ENCODE measurements at places on chromosomes 2 and 18.

DNA sequence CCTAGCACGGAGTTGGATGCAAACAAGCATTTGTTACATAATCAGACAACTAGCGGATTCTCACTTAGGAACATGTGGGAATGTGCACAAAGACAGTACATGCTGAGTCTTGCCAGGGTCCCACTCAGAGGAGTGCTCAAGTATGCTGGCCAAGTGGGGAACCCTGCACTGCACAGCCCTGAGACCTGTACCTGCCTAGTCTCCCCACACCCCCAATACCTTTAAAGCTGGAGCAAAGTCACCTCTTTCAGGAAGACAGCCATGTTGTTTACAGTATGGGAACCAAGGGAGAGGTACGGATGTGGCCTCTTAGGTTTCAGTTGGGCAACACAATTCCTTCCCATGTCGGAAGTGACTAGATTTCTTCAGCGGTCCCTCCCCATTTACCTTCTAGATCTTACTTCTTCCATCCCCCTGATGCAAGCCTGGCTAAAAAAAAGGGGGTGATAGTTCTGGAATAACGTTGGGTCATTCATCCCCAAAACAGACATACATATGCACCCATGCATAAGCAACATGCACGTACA, 10.7 kb downstream of the CXCR1 start:
- no peak for DNase-seq

GRCh38 chr18:24876266-24876665, 415.8 kb downstream of the HRH4 start:
- no peak for DNase-seq

DNA sequence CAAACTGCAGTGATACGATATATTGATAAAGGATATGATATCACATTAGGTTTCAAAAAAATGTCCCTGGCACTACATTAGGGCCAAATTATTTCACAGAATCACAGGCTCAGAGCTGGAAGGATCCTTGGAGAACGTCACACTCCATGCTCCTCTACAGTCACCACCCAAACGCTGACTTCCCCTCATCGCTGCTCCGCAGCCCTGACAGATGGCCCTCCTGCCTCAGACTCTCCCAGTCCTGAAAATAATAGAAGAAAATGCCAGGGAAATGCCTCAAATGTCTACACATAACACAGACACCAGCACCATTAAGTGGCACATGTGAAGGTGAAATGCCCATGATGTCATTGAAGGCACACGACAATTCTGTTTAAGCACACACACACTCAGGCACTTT, 72.0 kb downstream of the ZNF521 start:
- no peak for DNase-seq

GRCh38 chr18:36593001-36593400, 235.8 kb downstream of the TPGS2 start:
- no peak for DNase-seq

- DNase-seq = peak; percentile 43
Measured at GRCh38 chr2:216404010-216404618, 8.2 kb upstream of the SMARCAL1 start.

- DNase-seq = no peak
Measured at GRCh38 chr2:8821276-8822217, 15.9 kb downstream of the KIDINS220 start.

GRCh38 chr2:239691720-239692119, 290.9 kb upstream of the HDAC4 start:
- DNase-seq = no peak

GRCh38 chr2:113309655-113310387, 31.1 kb upstream of the PAX8 start:
- no peak for DNase-seq

DNA sequence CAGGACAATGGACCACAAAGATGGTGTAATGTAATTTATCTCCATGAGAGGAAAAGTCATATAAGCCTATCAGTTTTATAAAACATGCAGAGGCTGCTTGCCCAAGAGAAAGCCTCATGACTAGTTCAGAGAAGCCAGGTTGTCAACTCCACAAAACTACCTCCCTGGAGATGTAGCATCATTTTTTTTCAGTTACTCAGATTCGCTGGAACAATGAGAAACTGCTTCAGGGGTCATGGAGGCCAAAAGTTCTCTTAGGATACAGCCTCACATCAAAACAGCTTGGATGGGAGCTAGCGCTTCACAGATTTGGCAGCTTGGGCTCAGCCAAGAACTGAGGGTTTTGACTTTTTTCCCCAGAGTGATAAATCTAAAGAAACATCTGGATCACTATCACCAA, 263.5 kb downstream of the INSIG2 start:
- no peak for DNase-seq

DNA sequence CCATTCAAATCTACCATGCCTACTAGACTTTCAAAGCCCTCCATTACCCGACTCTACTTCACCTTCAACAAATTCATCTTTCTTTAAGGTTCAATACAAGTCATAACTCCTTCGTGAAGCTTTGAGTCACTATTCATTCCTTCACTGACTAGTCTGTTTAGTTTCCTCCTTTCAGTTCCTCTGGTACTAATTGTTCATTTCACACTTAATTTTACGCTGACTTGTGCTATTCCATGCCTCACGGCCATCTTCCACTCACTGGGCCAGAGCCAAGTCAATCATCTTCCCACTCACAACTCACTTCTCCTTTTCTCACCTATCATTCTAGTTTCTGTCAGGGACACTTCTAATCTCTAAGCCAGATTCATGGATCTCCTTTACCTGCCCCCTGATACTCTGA, 136.2 kb downstream of the MTX2 start:
- no peak for DNase-seq

GRCh38 chr2:11550901-11551568, 17.2 kb downstream of the GREB1 start:
- no peak for DNase-seq

GRCh38 chr18:70151614-70152013, 53.9 kb downstream of the RTTN start:
- no peak for DNase-seq

- no peak for DNase-seq
Measured at GRCh38 chr18:54555286-54555685, 35.8 kb upstream of the DYNAP start.

DNA sequence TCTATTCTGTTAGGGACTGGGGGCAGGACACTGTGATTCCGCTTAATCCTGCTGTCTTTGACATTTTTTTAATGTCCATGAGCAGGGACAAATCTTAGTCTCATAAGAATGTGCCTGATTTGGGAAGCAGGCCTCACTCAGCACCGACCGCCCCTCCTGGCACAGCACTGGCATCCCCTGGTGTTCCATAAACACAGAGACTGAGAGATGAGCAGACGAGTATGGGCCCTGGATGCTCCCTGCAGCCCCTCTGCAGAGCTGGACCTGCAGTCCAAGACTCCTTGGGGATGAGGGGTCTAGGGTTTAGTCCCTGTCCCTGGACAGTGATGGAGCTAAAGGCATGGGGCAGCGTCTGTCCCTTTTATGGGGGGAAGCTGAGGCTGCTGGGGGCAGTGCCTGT, 81.6 kb downstream of the NDUFA10 start:
- DNase-seq = no peak
